ENCODE measurements at places on chromosomes 7 and 10.

GRCh38 chr7:3117488-3118231 is 74.0 kb upstream of the CARD11 start:
- no peak for DNase-seq

DNA sequence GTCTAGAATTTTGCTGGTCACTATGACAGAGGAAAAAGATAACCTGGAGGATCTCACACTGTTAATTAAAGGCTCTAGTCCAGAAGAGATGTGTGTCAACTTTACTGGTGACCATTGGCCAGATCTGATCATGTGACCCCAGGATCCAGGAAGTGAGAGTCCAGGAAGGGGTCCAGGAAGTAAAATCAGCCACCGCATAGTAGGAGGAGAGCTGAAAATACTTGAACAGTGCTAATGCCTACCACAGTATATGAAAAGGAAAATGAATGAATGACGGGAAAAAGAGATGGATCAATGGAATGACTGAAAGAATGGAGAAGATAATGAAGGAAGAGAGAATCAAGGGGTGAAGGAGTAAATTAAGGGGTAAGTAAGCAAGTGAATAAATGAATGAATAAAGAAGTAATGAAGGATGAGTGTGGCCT is 415.3 kb downstream of the RPS24 start:
- DNase-seq, result no peak

- no peak for DNase-seq
Measured at GRCh38 chr10:88322324-88323063, 260.6 kb downstream of the RNLS start.

DNA sequence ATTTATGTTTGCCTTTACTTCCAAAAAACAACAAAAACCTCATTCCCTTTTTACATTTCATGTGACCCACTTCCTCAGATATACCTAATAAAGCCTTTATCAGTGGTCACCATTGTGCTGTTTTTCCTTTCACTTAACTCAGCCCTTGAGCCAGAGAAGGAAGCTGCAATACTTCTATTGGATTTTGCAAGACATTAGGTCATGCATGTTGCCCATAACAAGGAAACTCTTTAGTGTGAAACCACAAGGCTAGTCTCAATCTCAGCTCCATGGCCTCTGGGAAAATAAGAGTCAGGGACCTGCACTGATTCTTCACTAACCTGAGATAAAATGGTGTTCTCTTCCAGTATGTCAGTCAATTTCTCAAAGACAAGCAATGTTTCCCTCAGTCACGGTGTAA is 27.8 kb downstream of the STEAP4 start:
- DNase-seq, result no peak

GRCh38 chr7:35694161-35694783 is 663 bp downstream of the HERPUD2 start:
- DNase-seq, result no peak

GRCh38 chr10:86003201-86003621 is 363.4 kb downstream of the GRID1 start:
- no peak for DNase-seq

DNA sequence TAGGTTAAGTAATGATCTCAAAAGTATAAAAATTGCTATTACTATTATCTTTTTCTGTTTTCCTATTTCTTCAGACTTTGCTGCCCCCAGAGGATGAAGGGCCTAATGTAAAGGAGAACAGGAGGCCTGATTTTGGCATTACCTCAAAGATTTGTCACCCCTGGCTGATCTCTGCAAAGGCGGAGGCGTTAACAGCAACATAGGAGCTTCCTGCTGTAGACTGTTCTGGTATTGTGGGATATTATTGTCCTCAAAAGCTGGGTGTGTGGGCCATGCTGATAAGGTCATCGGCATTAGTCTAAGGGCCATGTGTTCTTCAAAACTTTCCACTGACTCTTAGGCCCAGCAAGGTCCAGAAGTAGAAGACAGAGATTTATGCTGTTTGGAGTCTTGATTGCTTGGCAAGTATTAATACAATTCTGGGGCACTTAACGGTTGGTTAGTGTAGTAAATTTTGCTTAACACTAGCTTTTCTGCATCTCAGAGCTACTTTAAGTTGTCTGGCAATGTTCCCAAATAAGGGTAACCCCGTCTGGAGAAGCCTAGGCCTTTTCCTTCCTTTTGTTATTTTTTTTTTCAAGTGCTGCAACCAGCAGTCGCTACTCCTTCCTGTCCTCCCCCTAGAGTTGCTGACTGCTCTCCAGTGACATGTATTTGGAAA is 14.0 kb upstream of the ENTPD1 start:
- no peak for DNase-seq

DNA sequence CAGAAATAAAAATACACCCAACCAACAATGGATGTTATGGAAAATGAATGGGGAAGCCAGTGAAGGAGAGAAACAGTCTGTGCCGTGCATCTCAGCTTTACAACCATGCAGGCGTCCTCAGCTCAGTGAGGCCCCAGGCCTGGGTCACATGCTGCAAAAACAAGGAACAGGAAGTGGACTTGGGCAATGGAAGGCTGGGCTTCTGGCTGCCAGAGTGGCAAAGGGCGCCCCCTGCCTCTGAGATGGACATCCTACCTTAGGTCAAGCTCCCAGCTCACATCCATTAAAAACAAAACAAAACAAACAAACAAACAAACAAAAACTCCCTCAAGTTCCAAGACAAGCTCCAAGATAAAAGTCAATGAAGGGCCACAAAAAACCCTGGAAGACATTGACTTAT is 54.7 kb upstream of the AFAP1L2 start:
- DNase-seq, result no peak

DNA sequence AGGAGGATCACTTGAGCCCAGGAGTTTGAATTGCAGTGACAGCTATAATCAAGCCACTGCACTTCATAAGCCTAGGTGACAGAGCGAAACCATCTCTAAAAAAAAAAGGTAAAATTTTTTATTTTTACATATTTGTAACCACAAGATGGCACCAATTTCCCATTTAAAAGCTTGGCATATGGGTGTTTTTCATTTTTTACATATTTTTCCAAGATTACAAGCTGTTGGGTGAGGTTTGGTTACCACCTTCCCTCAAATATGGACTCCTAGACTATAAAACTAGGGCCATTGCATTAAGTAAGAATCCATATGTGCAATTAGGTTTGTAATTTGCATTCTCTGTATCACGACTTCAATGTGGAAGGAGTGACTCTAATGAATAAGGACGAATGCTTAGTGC is 129.3 kb upstream of the ACBD5 start:
- DNase-seq, result no peak

DNA sequence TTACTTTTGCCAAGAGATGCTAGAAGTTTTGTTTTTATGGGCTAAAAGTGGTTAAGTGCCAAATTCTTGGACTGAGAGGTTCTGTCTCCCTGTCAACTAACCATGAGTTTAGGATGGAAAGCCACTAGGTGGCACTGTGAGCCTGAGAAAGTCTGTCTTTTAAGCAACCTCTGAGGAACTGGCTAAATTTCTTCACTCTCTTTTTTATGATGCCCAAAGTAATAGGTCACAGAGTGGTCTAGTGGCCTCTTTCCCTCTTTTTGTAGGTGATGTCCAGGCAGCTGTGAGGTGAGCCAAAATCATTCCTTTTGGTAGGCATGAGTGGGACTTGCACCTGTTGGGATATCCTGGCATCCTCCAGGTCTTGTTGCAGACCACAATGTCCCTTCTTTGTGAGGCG is 56.8 kb downstream of the SND1 start:
- peak; percentile 17 for DNase-seq

DNA sequence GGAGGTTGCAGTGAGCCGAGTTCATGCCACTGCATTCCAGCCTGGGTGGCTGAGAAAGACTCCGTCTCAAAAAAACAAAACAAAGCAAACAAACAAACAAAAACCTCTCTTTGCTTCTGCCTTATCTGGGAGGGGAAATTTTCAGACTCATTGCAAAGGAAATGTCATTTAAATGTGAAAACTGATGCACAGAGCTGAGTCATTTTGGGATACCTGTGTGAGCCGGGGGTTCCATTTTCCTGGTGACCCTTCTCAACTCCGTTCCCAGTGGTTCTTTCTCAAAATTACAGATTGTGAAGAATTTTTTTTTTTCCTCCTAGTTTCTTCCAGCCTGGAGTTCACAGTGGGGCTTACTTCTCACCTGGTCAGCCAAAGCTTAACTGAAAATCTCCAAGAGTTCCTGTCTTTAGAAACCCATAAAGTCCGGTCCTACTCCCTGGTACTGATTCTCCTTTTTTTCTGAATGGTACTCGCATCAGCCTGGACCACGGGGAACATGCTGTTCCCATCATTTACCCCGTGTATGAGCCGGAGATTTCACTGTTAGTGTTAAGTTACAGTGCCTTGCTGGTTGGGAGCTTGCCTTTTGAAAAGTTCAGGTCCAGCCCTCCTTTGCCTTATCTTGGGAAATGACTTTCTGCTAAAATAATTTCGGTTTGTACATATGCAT is 56.9 kb downstream of the RBM20 start:
- no peak for DNase-seq

DNA sequence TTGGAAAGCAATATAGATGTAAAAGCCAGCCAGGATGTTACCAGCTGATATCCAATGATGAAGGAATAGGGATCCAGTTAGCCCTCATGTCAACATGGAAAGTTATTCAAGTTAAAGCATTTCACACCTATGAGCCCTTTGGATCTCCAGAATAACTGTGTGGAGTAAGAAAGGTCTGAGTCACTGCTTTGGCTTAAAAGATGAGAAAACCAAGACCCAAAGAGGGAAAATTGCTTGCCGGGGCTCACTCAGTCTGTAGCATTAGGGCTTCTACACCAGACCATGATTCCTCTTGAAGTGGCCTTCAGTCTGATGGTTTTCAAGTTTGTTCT is 12.6 kb downstream of the LSM5 start:
- no peak for DNase-seq

- no peak for DNase-seq
Measured at GRCh38 chr10:123841560-123841959, 50.0 kb downstream of the CPXM2 start.

- no peak for DNase-seq
Measured at GRCh38 chr10:34723750-34724149, 91.3 kb downstream of the PARD3 start.

DNA sequence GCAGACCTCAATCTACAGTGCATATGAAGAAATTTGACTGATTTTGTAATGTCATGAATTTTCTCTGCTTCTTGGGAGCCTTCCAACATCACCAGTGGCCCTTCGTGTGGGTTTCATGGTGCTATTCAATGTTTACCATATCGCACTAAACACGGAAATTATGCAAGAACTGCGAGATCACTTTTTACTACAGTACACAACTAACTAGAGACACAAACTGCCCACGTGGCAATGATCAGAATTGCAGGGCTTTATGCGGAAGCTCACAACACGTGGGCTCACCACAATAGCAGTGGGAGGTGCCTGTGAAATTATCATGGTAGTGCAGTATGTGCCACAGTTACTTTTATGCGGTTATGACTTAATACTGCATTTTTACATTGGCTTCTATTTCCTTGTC is 449.7 kb upstream of the KLF6 start:
- DNase-seq, result peak; percentile 39

DNA sequence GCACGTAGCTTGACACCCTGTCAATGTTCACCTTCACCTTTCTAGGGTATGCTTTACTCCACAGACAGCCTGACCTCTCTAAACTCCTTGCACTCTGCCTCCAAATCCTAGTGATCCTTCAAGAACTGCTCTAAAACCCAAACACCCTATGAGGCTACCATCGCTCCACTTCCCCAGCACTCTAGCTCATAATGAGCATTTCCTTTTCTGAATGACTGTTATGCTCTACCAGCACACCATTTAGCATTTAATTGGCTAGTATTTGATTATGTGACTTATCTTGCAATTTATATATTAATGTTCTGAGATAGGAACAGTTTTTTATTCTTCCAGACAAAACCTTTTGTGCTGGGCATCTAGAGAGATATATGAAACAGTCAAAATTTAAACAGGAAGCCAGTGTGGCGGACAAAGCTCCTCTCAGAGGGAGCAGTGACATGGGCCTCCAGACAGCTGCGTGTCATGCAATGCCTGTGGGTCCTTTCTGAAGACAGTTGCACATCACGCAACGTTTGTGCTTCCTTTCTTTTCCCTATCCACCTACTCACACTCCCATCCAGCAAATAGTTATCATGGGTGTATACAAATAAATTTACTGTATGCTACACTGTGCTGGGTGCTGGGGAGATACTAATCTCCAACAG is 86.3 kb downstream of the ALOX5 start:
- DNase-seq, result no peak

DNA sequence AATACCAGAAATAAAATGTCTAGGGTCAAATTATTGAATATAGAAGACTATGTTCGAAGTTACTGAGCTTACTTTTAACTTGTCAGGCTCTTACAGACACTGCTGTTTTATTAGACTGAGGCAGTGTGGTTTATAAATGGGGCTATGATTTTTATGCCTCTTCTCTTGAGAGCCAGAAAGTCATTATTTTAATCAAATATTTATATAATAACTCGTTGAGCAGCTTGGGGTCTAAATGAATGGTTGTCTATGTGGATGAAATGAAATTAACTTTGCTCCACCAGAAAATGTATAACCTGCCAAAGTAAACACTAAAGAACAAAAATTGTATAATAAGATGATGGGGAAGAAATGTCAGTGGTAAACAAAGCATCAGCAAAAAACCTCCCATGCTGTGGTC is 175.6 kb upstream of the THSD7A start:
- DNase-seq, result no peak

GRCh38 chr10:71046747-71047146 is 158.4 kb upstream of the PCBD1 start:
- DNase-seq, result no peak

DNA sequence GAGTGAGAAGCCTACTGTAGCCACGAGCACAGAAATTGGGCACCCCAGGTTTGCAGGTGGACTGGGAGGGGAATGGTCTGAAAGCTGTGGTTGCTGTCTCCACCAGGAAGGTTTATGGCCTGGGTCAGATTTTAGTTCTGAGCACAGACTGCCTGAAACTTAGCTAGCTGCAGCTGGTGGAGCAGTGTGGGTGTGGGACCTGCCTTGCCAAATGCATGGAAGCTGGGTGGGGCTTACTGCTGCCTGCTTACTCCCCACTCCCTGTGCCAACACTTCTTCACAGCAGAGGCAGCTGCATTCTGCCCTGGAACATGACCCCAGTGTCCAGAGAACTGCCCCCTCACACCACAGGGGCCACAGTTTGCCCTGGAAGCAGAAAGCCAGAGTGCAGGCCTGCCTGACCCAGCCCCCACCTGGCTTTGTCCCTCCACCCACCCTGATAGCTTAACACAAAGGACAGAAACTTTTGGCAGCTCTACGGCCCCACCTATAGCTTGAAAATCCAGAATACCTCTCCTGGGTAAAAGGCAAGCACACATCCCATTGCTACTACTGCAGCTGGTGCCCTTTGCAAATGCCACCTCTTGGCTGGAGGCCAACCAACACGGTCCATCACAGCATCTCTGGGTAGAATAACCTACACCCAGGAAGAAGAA is 281.6 kb downstream of the AGMO start:
- no peak for DNase-seq

Data from stimulated activated CD8-positive, alpha-beta memory T cell treated with anti-CD3 and anti-CD28 coated beads, Interleukin-12 subunit alpha, Interleukin-12 subunit beta, amount 100 ng/mL, for 4 hours (primary cell).